ENCODE measurements at places on chromosomes 7 and 10. TPM values are rescaled to one million over a fixed set of nuclear protein-coding genes. Genes with fewer than 3 reads are reported as not detected.

PBLD gene
- total RNA-seq = 3.9 TPM

TWIST1 gene
- 24.9 TPM for total RNA-seq

VWC2 gene
- total RNA-seq = not detected

ZMIZ1 gene
- total RNA-seq = 40.2 TPM

HUS1 gene
- total RNA-seq = 24.1 TPM

PROSER2 gene
- 0.92 TPM for total RNA-seq

All from smooth muscle cell of the umbilical artery (primary cell).